ENCODE measurements at places on chromosomes 13 and 19. TPM values are rescaled to one million over a fixed set of nuclear protein-coding genes. Genes with fewer than 3 reads are reported as not detected.

PSG2 gene
- not detected for total RNA-seq

RAB3A gene
- 6.1 TPM for total RNA-seq

GRCh38 chr13:112693831-112694497 is 4.1 kb downstream of the ATP11A start:
- no peak for DNase-seq

DNA sequence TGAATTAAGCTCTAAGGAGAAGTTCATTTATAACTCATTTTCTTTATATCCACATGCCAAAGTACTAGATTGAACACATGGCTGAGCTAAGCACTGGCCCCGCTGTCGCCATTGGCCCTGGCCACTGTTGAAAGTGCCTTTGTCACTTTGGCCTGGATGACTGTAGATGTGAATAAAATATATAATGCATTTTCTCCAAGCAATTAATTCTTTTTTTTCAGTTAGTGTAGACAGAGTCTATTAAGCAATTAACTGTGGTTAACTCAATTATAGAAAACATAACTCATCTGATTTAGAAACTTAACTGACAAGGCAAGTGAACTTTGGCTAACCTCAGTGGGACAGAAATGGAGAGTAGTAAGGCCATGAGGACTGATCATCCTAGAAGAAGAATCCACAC is 965.6 kb downstream of the EFNB2 start:
- no peak for DNase-seq

DNA sequence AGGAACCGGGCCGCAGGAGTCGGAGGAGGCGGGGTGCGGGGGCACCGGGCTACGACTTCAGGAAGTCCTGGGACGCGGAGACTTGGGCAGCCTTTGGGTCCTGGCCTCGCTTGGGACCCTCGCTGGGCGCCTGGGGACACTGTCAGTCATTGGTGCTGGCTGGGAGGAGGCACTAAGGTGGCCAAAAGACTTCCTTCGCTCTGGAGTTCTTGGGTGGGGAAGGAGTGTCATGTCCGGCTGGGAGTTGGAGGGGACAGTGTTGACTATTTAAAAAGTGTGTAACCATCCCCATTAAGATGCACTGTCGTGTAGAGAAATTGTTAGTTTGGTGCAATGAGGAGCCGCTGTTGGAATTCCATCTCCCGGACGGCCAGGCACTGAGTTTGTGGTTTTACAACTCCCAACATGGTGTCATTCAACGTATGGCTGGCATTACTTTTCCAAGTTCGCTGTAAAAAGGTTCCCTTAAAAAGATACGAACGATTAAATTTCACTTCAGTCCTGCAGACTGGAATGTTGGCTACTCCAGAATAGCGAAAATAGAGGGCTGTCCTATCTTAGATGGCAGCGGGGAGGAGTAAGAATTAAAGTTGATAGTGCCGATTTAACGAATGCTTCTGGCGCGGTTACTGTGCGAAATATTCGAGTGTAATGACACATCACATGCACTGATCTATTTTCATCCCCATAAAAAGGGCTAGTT is 776 bp downstream of the DNAJC3 start:
- no peak for DNase-seq

DNA sequence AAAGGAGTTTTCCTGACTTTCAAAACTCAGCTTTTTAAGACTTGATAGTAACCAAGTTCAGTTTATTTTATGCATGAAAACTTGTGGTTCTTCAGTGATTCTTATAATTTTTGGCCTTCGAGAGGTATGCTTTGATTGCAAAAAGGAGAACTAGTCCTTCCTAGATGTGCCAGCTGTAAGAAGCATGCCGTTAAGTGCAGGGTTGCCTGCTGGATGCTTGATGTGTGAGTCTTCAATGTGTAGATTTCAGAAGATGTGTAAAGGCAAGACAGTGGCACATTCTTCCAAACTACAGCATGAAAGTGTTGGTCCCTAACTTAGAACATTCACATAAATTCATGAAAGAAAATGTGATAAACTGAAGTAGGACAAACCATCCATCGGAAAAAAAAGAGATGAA is 532.5 kb downstream of the DCT start:
- DNase-seq = no peak

DNA sequence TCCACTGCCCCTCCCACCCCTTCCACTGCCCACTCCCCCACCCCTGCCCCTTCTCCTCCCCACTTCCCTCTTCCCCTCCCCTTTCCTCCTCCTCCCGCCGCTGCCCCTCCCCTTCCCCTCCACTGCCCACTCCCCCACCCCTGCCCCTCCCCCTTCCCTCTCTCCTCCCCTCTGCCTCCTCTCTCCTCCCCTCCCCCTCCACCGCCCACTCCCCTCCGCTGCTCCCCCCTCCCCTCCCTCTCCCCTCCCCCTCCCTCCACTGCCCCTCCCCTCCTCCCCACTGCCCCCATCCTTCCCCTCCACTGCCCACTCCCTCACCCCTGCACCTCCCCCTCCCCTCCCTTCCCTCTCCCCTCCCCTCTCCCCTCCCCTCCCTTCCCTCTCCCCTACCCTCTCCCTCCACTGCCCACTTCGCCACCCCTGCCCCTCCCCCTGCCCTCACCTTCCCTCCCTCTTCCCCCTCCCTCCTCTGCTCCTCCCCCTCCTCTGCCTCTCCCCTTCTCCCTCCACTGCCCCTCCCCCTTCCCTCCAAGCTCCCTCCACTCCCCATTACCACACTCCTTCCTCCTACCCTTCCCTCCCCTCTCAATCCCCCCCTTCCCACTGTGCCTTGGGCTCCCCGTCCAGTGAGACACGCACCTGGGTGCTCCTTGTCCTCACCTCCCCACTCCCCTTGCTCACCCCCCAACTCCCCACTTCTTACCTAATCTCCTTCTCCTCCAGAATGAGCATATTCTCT is 21.9 kb downstream of the ATP8B3 start:
- no peak for DNase-seq

- DNase-seq = no peak
These were observed 213.0 kb downstream of the FOXO1 start for GRCh38 chr13:40453351-40454021.

GRCh38 chr13:100436099-100436498 is 152.5 kb downstream of the GGACT start:
- no peak for DNase-seq

DNA sequence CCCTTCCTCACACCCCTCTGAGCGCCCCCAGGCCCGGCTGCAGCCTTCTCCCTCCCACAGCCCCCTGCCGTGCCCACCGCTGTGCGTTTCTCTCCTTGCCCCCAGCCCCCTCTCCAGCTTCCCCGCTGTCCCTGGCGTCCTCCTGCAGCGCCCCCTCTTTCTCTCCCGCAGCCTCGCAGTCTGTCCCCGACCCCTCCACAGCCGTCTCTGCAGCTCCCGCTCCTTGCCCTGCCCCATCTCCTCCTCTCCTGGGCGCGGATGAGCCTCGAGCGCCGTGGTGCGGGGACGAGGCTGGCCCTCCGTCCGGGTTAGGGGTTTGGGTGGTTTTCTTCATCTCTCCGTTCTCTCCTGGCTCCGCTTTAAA is 1.1 kb downstream of the KMT5C start:
- DNase-seq = no peak

DNA sequence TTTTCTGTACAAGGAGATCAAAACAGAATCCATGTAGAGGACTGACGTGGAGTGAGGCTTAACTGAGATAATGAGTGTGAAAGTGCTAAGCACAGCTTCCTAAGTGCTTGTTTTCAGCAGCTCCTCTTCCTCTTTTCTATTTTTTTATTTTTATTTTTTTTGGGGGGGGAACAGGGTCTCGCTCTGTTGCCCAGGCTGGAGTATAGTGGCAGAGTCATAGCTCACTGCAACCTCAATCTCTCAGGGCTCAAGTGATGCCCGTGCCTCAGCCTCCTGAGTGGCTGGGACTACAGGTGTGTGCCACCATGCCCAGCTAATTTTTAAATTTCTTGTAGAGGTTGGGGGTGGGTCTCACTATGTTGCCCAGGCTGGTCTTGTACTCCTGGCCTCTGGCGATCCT is 5.6 kb upstream of the FOSB start:
- DNase-seq = no peak

GRCh38 chr19:3045885-3046697 is 16.2 kb downstream of the TLE5 start:
- DNase-seq = no peak

GRCh38 chr19:28636016-28636629 is 576.8 kb downstream of the UQCRFS1 start:
- DNase-seq = no peak
